ENCODE measurements at places on chromosomes 4 and X.

GRCh38 chr4:102732678-102733077 is 28.1 kb downstream of the MANBA start:
- DNase-seq = peak; percentile 58

DNA sequence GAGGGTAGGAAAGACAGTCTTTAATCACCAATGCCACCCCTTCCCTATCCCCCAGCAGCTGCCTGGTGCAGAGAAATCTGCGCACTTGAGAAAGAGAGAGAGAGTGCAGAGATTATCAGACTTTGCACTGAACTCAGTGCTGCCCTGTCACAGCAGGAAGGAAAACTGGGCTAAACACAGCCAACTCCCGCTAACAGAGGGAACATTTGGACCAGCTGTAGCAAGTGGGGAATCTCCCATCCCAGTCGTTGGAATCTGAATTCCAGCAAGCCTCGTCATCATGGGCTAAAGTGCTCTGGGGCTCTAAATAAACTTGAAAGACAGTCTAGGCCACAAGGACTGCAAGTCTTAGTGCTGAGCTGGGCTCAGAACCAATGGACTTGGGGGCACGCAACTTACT is 168.7 kb downstream of the DLG3 start:
- peak; percentile 8 for DNase-seq

DNA sequence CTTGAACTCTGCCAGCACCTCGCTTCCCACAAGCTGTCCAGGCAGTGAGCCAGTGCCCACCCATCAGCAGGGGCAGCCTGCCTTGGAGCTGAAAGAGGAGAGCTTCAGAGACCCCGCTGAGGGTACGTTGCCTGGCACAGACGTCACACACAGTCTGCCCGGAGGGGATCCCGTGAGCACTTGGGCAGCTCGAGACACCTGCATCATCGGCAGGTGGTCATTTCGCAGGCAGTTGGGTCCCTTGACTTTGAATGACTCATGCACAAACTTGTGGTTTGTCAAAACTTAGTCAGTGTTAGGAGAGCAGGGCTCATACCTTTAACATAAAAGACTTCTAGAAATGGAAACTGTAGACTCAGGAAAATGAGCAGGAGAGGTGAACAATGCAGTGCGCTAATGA is 9.9 kb downstream of the TACC3 start:
- DNase-seq = no peak

GRCh38 chr4:95265814-95266740 is 282.7 kb downstream of the UNC5C start:
- DNase-seq = no peak

- no peak for DNase-seq
These were observed 75.9 kb upstream of the ENPP6 start for GRCh38 chr4:184293552-184293951.

DNA sequence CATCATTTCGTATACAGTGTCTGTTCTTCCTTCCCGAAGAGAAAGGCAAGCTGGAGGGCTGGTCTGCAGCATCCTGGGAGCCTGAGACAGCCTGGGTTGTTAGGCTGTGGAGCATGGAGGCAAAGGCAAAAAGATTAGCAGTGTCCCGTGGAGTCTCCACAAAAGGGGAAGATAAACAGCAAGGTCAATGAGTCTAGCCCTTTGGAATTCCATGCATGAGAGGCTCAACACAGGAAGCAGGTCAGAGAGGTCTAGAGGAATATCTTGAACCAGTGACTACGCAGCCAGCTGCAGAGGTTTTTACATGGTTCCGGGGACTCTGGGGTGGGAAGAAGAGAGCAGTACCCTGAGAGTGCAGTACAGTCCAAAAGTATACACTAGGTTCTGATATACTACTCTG is 12.2 kb upstream of the MCF2 start:
- DNase-seq = peak; percentile 33

- DNase-seq = peak; percentile 2
These were observed 1044.2 kb upstream of the FTHL17 start for GRCh38 chrX:32116047-32116446.

GRCh38 chrX:30283456-30284200 is 25.6 kb downstream of the NR0B1 start:
- no peak for DNase-seq

Data from cardiac muscle cell (in vitro differentiated cells and primary cell).